ENCODE measurements at places on chromosomes 16 and 17.

DNA sequence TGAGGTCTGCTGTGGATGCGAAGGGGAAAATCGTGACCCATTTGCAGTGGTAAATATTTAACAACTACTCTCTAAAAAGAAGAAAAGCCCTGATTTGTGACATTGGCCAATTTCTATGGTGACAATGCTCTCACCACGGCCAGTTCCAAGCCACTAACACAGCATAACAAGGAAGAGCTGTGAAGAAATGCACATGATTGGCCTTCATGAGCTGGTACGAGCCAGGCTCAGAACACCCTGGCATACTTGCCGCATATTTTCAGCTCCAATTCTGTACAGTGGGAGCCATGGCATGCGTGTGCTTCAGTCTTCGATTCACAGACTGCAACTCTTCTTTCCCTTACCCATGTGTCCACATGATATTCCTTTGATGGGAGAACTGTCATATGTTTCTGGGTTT lies 363.9 kb upstream of the CDH5 start:
- no peak for DNase-seq

DNA sequence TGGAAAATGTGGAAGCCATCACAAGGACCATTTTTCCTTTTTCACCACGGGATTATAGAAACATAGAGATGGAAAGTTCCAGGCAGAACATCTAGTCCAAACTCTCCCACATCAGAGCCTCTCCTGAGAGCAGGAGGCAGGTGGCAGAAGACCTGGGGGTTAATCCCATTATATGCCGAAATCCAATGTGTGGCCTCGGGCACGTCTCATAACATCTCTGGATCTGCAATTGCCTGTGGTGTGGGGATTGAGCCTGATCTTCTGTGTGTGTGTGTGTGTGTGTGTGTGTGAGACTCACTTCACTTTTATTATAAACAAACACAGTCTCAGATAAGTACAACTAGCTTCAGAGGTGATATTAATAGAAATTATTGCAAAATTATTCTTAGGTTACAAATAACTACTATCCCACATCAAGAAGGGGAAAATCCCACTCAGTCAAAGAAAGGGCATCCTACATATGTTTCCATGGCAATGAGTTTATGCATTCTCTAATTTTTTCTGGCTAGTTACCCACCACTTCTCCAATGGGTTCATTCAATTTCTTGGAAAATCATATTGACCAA lies 199.1 kb downstream of the FOXL1 start:
- no peak for DNase-seq

GRCh38 chr17:26773189-26774188 lies 520.4 kb upstream of the WSB1 start:
- no peak for DNase-seq

- no peak for DNase-seq
Measured at GRCh38 chr16:86398622-86399021, 111.7 kb upstream of the FOXF1 start.

GRCh38 chr17:61306003-61306402 lies 93.6 kb upstream of the TBX2 start:
- no peak for DNase-seq

GRCh38 chr17:1714980-1715802 lies 5.0 kb upstream of the TLCD2 start:
- DNase-seq = peak; percentile 63
